Stimulated activated CD4-positive, alpha-beta T cell treated with anti-CD3 and anti-CD28 coated beads, Interleukin-4, amount 100 ng/mL, for 48 hours (primary cell): ENCODE measurements at places on chromosomes 5 and 9.
A peak's percentile ranks its signal among the peaks of the same experiment; 100 is the strongest.

DNA sequence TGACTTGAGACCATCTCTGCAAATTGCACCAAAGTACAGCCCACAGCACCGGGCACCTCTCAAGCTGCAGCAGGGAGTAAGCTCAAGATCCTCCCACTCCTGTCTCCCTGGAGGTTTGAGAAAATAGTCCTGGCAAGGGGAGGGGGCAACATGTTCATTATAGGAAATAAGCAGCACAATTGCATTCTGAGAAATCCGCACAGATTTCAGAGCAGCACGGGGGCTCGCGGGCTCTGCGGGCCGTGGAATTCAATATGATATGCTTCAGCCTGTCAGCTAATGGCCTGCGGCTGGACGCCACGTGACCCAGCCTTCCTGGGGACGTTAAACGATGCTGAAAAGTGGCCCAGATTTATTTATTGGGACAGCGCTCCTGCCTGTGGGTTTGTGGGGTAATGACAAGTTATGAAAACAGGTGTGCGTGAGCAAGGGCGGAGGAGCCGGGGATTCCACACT, 156.4 kb downstream of the DAB2IP start:
- no peak for DNase-seq

GRCh38 chr9:104675611-104676010, 18.7 kb upstream of the OR13D1 start:
- no peak for DNase-seq

DNA sequence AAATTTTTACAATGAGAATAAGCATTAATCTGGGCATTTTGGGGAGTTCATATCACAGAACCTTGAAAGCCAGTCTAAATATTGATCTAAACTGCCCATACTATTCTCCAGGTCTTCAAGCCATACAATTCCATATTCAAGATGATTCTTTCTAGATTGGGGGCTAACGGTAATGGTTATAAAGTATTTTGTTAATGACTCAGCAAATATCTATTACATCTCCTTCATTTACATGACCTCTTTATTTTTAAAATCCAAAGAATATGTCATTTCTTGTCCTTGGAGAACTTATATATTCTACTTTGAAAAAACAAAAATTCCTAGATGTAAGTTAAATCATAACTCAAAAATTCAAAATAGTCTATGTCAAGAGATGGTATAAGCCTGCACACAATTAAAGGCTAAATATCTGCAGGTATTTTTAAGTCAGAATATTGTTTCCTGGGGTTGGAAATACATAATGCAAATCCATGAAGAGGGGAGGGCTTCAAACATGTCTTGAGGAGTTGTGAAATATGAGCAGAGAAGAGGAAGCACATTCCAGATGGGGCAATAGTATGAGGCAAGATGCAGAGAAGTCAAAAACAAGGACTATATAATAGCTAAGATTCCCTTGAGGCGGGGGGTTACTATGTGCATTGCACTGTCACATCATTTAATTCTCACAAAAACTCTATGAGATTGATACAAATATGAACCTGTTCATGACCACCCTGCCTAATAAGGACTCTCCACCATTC, 526.4 kb downstream of the NR2F1-AS1 start:
- no peak for DNase-seq

GRCh38 chr5:157902449-157903116, 43.6 kb upstream of the CLINT1 start:
- DNase-seq, result no peak

DNA sequence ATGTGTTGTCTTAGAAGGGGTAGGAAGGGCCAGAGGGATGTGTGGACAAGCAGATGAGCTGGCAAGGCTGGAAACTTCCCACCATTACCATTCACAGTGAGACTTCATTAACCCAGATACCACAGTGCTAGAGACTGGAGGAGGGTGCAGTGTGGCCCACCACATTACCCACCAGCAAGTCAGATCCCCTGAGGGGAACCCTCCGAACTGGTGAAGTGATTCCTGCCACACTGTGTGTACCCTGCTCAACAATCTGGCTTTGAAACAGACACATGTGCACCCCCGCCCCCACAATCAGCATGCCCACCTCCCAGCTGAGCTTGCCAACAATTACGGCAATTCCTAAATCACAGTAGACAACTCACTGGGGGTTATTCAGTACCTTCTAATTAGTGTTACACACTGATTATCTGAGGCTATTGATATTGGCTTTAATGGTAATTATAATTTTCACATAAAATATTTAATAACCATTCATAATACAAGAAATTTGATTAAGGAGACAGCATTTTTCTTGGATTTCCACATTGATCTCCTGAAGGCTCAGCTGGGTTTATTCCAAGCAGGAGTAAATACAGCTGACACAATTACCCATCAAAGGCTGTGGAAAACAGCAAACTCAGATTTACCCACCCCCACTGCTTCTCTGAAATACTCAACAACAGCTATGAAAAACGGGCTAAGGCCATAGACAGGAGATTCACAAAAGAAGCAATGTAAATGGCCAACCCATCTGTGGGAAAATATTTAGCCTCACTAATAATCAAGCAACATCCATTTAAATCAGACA, 169.3 kb upstream of the FSTL4 start:
- DNase-seq, result no peak

DNA sequence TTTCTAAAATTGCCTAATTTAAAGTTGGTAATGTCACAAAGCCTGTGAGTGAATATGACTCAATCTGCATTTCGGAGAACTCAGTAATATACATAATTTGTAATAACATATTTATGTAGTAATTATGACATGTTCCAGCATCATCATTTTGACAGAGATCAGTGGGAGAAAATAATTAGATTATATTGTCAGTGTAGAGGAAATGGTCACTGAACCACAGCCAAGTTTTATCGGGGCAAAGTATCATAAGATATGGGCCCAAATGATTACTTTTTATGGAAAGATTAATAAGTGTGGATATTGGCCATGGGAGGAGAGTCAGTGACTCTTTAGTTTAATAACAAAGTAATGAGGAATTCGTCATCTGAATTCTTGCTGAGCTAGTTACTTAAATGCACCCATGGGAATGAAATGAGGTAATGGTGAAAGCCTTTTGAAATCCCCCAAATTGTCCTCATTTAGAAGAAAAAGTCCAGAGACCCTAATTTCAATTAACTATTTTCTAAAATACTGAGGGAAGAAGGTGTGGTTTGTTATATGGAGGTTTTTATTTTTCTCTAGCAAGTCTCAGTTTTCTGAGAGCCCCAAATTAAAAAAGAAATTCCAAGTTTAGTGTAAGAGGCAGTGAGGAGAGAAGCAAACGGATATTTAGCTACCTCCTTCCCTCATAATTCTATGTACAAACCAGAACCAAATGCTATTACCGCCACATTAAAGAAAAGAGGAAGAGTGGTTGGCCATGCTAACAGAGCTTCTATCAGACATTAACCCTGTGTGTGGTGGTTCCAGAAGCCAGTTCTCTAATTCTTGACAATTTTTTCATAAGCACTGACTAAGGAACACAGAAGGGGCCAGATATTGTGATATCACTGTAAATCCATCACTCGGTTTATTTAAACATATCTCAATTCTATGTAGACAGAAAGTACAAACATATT, 37.7 kb upstream of the MRPS30 start:
- no peak for DNase-seq

- DNase-seq, result no peak
These were observed 155.4 kb upstream of the MAP3K1 start for GRCh38 chr5:56659971-56660370.

DNA sequence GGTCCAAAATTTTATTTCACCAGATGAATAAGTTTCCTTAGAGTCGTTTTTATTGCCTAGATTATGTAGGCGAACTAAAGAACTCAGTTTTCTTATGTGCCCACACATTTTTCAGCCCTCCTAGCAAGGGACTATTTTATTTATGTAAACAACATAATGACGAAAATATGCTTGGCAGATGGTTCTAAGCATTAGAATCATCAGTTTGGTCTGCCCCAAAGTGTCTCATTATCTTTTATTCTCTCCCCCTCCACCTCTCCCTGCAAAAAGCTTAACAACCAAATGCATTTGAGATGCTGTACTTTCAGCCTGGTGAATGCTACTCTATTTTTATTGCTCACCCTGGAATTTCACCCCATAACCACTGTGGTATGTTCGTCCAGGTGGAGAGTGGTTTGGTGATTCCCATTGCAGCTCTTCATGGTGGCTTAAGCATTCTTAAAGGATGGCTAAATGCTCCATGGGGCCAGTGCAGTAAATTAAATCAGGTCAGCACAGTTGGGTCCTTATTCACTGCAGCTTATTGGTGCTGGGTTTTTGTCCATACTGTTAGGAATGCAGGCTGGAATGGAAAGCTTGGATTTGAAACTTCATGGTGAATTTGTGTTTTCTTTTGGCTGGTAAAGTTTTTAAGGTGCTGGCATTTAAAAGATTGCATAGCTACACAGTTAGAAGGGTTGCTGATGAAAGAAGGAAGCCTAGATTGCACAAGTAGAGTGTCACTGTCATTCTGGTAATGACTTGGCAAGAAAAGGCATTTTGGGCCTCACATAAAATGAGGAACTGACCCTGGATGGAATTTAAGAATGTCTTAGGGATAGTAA, 39.2 kb downstream of the TLE4 start:
- DNase-seq, result no peak

- no peak for DNase-seq
These were observed 1639.4 kb upstream of the C9orf72 start for GRCh38 chr9:29212397-29213387.

DNA sequence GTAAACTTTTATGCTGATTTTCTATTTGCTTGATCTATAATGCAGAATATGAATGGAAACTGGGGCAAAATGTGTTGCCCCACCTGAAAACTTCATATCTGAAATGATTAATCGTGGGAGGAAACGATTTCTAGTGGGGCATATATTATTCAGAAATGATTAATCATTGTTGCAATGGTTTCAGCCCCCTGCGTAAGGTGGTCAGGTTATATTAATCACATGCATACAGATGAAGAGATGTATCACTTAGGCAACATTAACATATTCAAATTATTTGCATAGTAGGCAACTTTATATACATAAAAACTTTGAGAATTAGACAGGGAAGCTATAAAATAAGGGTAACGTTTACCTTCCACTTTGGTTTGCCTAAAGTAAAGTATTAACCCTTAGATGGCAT, 49.8 kb downstream of the LSM11 start:
- DNase-seq, result no peak

GRCh38 chr9:82467436-82467835, 478.9 kb downstream of the SPATA31D1 start:
- no peak for DNase-seq

DNA sequence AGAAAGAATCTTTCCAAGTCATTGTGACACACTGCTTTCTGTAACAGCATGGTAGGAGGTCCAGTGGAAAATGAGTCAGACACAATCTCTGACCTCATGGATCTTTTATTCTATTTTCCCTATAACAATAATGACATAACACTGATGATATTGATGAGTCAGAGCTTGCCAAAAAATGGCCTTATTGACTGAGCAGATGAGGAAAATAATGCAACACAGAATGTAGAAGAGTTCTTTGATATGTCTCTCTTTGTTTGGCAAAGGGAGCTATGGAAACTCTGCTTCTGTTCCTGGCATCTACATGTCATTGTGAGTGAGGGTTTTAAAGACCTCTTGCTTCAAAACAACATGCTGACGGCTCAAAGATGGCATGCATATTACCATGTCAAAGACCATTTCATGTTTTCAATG, 443.1 kb upstream of the ZNF608 start:
- no peak for DNase-seq

DNA sequence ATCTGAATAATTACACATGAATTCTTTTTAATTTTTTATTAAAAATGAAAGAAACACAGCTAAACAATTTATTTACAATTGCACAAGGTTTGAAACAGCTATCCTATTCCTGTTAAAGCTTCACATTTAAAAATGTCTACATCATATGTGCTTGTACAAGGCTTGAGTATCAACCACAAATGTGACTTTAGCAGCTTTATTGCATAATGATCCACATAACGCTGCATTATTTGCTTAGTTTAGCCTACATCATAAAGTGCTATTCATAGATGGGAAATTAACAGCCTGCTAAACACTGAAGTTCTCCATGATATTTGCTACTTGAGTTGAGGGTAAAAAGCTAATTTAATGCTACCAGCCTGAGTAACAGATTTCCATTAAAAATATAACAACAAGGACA, 45.0 kb downstream of the TRIM36 start:
- DNase-seq, result no peak

GRCh38 chr5:110478895-110479294, 247.6 kb downstream of the TMEM232 start:
- DNase-seq, result no peak

DNA sequence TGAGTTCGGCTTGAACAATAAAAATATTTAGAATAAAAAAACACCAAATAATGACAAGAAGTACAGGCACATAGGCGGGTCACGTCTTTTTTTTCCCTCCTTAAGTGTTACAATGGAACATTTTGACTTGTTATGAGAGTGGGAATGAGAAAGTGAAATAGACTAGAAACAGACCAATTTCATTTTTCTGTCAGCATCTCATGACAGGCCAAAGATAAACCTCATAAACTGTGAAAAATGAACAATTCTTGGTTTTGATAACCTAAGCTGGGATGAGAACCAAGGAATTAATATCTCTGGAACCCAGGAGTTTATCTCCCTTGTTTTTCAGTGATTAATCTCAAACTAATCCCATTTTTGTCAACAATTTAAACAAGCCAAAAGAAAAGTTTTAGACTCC, 299.5 kb downstream of the SLIT3 start:
- DNase-seq, result no peak

DNA sequence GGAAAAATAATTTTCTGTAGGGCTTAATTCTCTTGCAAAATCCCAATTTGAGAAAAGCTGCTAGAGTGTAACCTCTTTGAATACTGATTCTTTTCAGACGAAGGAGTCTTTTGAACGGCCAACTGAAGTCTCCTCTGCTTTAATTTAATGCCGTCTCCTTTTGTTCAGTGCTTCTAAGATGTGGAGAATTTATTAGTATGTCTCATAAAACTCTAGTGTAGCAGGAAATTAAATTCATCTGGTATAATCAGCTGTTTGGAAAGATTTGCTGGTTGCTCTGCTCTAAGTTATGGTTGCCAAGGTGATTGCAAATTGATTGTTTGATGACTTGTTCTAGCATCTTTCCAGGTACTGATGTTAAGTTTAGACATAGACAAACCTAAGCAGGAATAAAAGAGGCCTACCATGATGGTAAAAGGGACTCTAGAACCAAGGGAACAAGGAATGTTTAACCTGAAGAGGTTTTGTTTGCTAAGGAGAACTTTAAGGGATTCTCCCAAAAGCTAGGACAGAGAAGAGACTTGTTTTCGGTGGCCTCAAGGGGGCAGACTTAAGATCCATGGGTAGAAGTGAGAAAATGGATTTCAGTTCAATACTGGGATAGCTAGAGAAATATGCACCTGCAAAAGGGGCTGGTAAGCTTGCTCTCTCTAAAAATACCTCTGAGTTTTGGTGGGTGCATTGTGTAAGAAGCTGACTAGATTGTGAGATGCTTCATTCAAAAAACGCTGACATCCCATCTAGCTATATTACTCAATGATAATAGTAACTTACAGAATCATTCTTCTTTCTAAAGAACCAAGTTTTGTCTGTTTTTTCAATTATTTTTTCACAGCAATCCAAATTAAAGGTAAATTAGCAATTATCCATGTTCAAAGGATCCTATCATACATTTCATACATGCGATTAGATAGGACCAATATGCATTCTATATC, 5.7 kb upstream of the ADRB2 start:
- DNase-seq, result no peak

- DNase-seq, result peak; percentile 27
These were observed 6.3 kb downstream of the SLC12A7 start for GRCh38 chr5:1105350-1106265.

GRCh38 chr9:21679432-21679831, 123.0 kb upstream of the MTAP start:
- DNase-seq, result no peak

GRCh38 chr5:73625944-73626811, at the start of gene ARHGEF28:
TSS of gene ARHGEF28 (plus strand) at chr5:73626196. CDS start at chr5:73684852, 58,656 bp downstream.
- peak; percentile 16 for DNase-seq
